Aorta (tissue), 5 donors: ENCODE measurements at places on chromosomes 2 and 18. TPM values are rescaled to one million over a fixed set of nuclear protein-coding genes. Genes with fewer than 3 reads are reported as not detected.

DNA sequence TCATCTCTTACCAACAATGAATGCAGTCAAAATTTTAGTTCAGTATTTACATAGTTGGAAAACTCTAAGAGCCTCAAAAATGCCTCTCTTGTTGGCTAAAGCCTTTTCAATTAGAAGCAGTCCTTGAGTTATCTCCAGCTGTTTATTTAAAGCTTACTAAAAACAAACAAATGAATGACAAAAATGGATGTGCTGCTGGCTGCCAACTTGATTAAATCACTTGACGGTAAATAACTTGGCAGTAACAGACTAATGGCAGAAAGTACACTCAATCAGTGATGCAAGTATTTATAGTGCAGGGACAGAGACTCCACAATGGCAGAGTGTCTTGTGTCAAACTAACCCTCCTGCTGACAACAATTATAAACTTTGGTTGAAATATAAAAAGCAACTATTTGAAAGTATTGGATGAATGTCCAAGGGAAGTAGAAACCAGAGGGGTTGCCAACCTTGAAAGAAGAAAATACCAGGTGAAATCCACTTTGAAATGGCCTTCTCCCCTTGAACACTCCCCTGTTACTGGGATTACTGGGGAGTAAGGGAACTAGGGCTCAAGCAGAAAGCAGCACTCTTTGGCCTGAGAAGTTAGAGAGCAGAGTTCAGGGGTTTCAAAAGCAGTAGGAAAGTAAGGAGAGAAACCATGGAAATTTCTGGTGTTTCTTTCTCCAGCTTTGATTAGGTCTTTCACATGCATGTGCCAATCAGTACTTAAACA, 245.2 kb upstream of the SPHKAP start:
- H3K4me3 ChIP-seq: no peak overlapping the region
- H3K36me3 ChIP-seq: no peaks in the 10 kb centered on the region
- no peaks in the 10 kb centered on the region for H3K4me1 ChIP-seq
- H3K27me3 ChIP-seq: no peaks in the 10 kb centered on the region

DNA sequence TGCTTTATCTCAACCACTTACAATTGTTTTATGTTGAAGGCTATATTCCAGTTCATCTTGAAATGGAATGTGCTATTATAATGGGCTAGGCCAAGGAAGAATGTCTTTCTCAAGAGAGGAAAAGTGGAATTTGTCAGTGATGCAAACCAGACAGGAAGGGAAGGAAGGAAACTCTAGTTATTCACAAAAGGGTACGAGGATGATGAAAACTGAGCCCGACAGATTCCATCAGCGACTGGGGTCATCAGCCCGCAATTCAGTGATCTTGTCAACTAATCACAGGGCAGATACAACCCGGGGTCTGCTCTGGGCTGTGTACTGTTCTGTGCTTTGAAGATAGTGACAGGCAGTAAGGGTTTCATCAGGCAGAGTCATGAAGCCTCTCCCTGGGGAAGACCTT, 23.4 kb upstream of the LYPD6 start:
- no peaks in the 10 kb centered on the region for H3K4me1 ChIP-seq
- DNase-seq: no peak
- no peaks in the 10 kb centered on the region for H3K36me3 ChIP-seq

GRCh38 chr2:119337749-119338148, 28.9 kb downstream of the C2orf76 start:
- no peaks in the 10 kb centered on the region for H3K27me3 ChIP-seq
- H3K27ac ChIP-seq: no peak overlapping the region
- no peak for DNase-seq
- no peaks in the 10 kb centered on the region for H3K36me3 ChIP-seq

LIMS4 gene
- 22.4 TPM for total RNA-seq

MOGAT1 gene
- not detected for total RNA-seq

IL18R1 gene
- total RNA-seq: 11.0 TPM

- H3K36me3 ChIP-seq: no peaks in the 10 kb centered on the region
- no peak overlapping the region for H3K27ac ChIP-seq
- no peaks in the 10 kb centered on the region for H3K27me3 ChIP-seq
- H3K4me3 ChIP-seq: no peak overlapping the region
- no peak for DNase-seq
Measured at GRCh38 chr2:143124445-143124844, 4.8 kb upstream of the ARHGAP15 start.

GRCh38 chr2:132468821-132469675, 52.4 kb downstream of the GPR39 start:
- H3K4me3 ChIP-seq: no peak overlapping the region
- no peak overlapping the region for H3K27ac ChIP-seq
- no peaks in the 10 kb centered on the region for H3K36me3 ChIP-seq
- H3K4me1 ChIP-seq: no peaks in the 10 kb centered on the region

- H3K4me1 ChIP-seq: no peaks in the 10 kb centered on the region
- no peak within 1 kb of the TSS for H3K27ac ChIP-seq
- H3K27me3 ChIP-seq: no peaks in the 10 kb centered on the region
Measured at GRCh38 chr2:126898636-126899035, at the start of gene TEX51. Gene TEX51 (plus strand): TSS chr2:126898890. CDS start chr2:126898919, 29 bp downstream.

GRCh38 chr2:171036532-171036931, 107.5 kb downstream of the GORASP2 start:
- H3K36me3 ChIP-seq: peaks cover 4% of the 10 kb centered on the region
- no peak overlapping the region for H3K4me3 ChIP-seq
- DNase-seq: no peak
- no peak overlapping the region for H3K27ac ChIP-seq
- H3K27me3 ChIP-seq: no peaks in the 10 kb centered on the region

ACKR3 gene
- total RNA-seq: 116 TPM

ATAD2B gene
- total RNA-seq: 45.8 TPM

CEBPZ gene
- 37.0 TPM for total RNA-seq

DNA sequence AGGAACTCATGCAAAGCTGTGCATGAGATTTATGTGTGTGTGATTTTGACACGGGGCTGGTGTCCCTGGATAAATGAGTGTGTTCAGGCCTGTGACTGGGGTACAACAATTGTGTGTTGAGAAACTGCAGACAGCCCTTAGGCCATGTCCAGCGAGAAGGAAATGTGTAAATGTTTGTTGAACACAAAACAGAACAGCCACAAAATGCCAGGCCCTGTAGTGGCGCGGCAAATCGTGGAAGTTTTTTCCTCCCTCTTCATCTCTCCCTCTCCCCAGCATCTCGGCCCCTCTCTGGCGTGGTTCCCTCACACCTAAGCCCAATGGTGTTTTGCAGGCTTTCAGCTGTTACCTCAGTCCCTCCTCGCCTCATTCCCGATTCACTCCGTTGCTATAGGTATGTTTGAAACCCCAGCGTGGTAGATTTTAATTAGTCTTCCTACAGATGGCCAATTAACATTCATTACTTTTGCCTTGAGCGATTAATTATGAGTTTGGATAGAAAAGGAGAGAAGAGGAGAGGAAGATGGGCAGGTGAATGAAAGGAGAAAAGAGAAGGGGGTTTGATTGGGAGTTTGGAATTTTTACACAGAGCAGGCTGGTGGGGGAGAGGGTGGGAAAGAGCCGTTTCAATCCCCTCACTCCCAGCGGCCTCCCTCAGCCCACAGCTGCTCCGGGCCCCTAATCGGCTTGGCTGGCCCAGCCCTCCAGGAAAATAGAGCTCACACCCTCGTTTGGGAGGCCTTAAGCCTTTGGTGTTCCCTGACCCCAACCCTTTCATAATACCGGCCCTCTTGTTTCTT, 10.8 kb downstream of the SPR start:
- no peak overlapping the region for H3K4me3 ChIP-seq
- no peak for DNase-seq

DNA sequence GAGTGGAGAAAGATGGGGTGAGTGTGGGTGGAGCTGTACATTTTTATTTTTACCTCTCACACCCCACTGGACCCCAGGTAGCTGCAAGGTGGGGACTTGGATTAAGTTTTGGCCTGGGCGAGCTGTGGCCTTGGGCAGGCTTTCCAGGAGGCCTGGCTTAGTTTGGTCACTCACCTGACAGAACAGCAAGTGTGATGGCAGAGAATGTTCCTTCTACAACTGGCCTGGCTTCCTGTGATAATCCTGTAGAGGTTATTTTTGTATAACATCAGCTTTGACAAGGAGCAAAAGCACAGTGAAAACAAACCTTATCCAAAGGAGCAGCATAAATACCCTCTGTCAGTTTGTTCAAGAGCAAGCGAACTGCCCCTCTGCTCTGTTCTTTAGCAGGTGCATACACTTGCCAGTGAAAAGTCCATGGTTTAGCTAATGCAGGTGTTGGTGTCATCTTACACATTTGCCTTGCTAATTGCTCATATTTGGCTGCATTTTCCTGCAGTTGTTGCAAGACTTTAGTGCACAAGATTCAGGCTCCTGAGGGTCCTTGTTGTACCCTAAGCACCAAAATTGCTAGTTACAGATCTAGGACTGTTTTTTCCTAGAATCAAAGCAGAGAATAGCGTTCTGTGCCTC, 6.3 kb downstream of the THNSL2 start:
- no peak overlapping the region for H3K4me3 ChIP-seq
- H3K4me1 ChIP-seq: no peaks in the 10 kb centered on the region
- H3K27me3 ChIP-seq: no peaks in the 10 kb centered on the region
- no peak for DNase-seq
- H3K27ac ChIP-seq: no peak overlapping the region

TBR1 gene
- not detected for total RNA-seq

NABP1 gene
- total RNA-seq: 71.8 TPM

DNA sequence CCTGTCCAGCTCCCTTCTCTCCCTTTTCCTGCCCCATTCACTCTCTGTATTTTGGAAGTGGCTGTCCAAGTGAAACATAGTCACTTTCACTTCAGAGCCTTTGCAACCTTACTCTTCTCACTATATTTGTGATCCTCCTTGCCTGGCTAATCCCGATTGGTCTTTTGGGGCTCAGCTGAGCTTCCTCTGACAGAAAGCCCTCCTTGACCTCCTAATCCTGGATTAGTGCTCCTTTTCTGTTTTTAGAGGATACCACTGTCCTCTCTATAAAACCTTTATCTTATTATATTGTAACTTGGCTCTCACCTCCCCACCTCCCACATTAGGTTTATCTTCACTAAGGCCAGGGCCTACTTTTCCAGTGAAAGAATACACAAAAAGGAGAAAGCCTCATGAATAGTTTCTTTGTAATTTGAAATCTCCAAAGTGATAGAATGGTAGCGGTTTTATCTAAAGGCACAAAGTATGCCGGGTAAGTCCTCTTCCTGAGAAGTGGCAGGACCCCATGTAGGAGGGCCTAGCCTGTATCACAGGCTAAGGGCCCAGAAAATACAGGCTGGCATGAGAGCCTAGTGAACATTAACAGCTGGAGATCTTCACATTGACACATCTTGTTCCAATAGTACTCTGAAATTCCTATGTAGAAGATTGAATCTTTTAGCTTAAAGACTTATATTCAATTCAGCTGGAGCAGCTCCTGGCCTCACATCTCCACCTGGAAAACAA, 83.1 kb upstream of the GAREM1 start:
- H3K4me1 ChIP-seq: no peaks in the 10 kb centered on the region
- H3K27ac ChIP-seq: no peak overlapping the region
- H3K36me3 ChIP-seq: no peaks in the 10 kb centered on the region
- DNase-seq: no peak

DNAH6 gene
- 0.42 TPM for total RNA-seq

KIF1A gene
- total RNA-seq: 0.72 TPM

- H3K27ac ChIP-seq: peak overlapping the region; percentile 99
- peak; percentile 95 for DNase-seq
- H3K27me3 ChIP-seq: no peaks in the 10 kb centered on the region
- H3K4me1 ChIP-seq: no peaks in the 10 kb centered on the region
Measured at GRCh38 chr2:28390241-28390745, 2.4 kb upstream of the FOSL2 start.

- H3K36me3 ChIP-seq: no peaks in the 10 kb centered on the region
- no peak overlapping the region for H3K27ac ChIP-seq
- H3K4me3 ChIP-seq: no peak overlapping the region
Measured at GRCh38 chr2:10028988-10029874, 14.1 kb upstream of the KLF11 start.

DNA sequence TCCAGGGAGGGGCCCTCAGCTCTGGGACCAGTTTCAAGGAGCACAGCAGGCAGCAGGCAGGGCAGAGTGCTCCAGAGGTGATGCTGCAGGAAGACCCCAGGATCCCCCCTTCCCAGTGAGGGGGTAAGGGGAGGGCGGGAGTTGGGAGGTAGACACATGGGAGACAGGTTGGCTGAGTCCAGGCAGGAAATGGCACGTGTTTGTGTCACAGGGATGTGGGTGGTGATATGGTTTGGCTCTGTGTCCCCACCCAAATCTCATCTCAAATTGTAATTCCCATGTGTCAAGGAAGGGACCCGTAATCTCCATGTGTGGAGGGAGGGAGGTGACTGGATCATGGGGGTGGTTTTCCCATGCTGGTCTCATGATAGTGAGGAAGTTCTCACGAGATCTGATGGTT, 25.2 kb upstream of the OTOS start:
- no peaks in the 10 kb centered on the region for H3K27me3 ChIP-seq
- H3K4me1 ChIP-seq: no peaks in the 10 kb centered on the region
- no peaks in the 10 kb centered on the region for H3K36me3 ChIP-seq
- no peak overlapping the region for H3K27ac ChIP-seq
- H3K4me3 ChIP-seq: no peak overlapping the region

- no peaks in the 10 kb centered on the region for H3K27me3 ChIP-seq
- H3K4me1 ChIP-seq: peaks cover 3% of the 10 kb centered on the region
- H3K27ac ChIP-seq: no peak overlapping the region
- no peak for DNase-seq
Measured at GRCh38 chr2:138267161-138267901, 234.2 kb upstream of the SPOPL start.

- no peak overlapping the region for H3K27ac ChIP-seq
- no peak for DNase-seq
- H3K36me3 ChIP-seq: peaks cover 9% of the 10 kb centered on the region
- no peaks in the 10 kb centered on the region for H3K27me3 ChIP-seq
- H3K4me1 ChIP-seq: peaks cover 4% of the 10 kb centered on the region
- no peak overlapping the region for H3K4me3 ChIP-seq
Measured at GRCh38 chr2:152618193-152618564, 99.1 kb downstream of the PRPF40A start.

DNA sequence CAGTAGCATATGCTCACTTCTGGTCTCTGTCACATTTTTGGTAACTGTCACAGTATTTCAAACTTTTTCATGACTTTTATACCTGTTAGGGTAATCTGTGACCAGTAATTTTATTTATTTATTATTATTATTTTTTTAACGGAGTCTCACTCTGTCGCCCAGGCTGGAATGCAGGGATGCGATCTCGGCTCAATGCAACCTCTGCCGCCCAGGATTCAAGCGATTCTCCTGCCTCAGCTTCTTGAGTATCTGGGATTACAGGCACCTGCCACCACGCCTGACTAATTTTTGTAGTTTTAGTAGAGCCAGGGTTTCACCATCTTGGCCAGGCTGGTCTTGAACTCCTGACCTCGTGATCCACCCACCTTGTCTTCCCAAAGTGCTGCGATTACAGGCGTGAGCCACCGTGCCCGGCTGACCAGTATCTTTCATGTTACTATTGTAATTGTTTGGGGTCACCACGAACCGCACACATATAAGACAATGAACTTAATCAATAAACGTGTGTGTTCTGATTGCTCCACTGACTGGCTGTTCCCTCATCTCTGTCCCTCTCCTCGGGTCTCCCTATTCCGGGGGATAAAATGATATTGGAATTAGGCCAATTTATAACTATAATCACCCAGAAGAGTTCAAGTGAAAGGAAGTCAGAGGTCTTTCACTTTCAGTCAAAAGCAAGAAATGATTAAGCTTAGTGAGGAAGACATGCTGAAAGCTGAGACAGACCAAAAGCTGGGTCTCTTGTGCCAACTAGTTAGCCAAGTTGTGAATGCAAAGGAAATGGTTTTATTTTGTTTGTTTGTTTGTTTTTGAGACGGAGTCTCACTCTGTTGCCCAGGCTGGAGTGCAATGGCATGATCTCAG, 22.9 kb downstream of the TGIF1 start:
- no peak overlapping the region for H3K27ac ChIP-seq
- H3K4me1 ChIP-seq: no peaks in the 10 kb centered on the region
- H3K4me3 ChIP-seq: no peak overlapping the region
- DNase-seq: no peak
- no peaks in the 10 kb centered on the region for H3K36me3 ChIP-seq
- H3K27me3 ChIP-seq: no peaks in the 10 kb centered on the region

PRKCE gene
- total RNA-seq: 23.8 TPM

ELOA2 gene
- not detected for total RNA-seq

CCDC85A gene
- total RNA-seq: 2.7 TPM
